Smooth muscle cell of trachea (primary cell): ENCODE measurements at places on chromosomes 7 and 10. TPM values are rescaled to one million over a fixed set of nuclear protein-coding genes. Genes with fewer than 3 reads are reported as not detected.

ADAM12 gene
- total RNA-seq, result 28.8 and 34.4 TPM in 2 replicates

CALCR gene
- total RNA-seq, result not detected in 2 replicates

OSBPL3 gene
- 24.9 and 45.0 TPM in 2 replicates for total RNA-seq

SLIT1 gene
- total RNA-seq, result under 0.01 and 0.17 TPM in 2 replicates

PRF1 gene
- total RNA-seq, result not detected in 2 replicates

IDI2 gene
- total RNA-seq, result not detected in 2 replicates

GAD2 gene
- total RNA-seq, result not detected in 2 replicates

HOXA3 gene
- 2.6 and 3.0 TPM in 2 replicates for total RNA-seq

C10orf53 gene
- not detected in 2 replicates for total RNA-seq

NXPH1 gene
- total RNA-seq, result not detected in 2 replicates

SFRP5 gene
- not detected in 2 replicates for total RNA-seq

MSMB gene
- total RNA-seq, result not detected in 2 replicates

PROSER2 gene
- 2.0 and 5.8 TPM in 2 replicates for total RNA-seq

RAPGEF5 gene
- total RNA-seq, result 1.3 and 1.6 TPM in 2 replicates

SMKR1 gene
- total RNA-seq, result 0.66 TPM in 1 of 2 replicates, not detected in the other

C10orf62 gene
- total RNA-seq, result 0.15 TPM in 1 of 2 replicates, not detected in the other

BHLHA15 gene
- 1.7 TPM in 1 of 2 replicates, not detected in the other for total RNA-seq

MYL10 gene
- total RNA-seq, result not detected in 2 replicates

ANKRD30A gene
- not detected in 2 replicates for total RNA-seq

HOXA6 gene
- total RNA-seq, result not detected in 2 replicates

CXCL12 gene
- 42.0 and 133 TPM in 2 replicates for total RNA-seq

DLG5 gene
- total RNA-seq, result 46.1 and 75.8 TPM in 2 replicates

FAM237B gene
- not detected in 2 replicates for total RNA-seq

RNF133 gene
- total RNA-seq, result 0.33 and 0.73 TPM in 2 replicates

INMT gene
- total RNA-seq, result 20.1 and 20.8 TPM in 2 replicates

OLAH gene
- not detected in 2 replicates for total RNA-seq

XRCC2 gene
- total RNA-seq, result 0.50 and 2.6 TPM in 2 replicates

TMEM273 gene
- total RNA-seq, result not detected in 2 replicates

RHOBTB1 gene
- total RNA-seq, result 15.3 and 16.0 TPM in 2 replicates

TCAF2 gene
- total RNA-seq, result 2.6 and 5.2 TPM in 2 replicates

PHF14 gene
- total RNA-seq, result 24.5 and 34.6 TPM in 2 replicates
